ENCODE measurements at places on chromosomes 16 and 17.
A peak's percentile ranks its signal among the peaks of the same experiment; 100 is the strongest.

DNA sequence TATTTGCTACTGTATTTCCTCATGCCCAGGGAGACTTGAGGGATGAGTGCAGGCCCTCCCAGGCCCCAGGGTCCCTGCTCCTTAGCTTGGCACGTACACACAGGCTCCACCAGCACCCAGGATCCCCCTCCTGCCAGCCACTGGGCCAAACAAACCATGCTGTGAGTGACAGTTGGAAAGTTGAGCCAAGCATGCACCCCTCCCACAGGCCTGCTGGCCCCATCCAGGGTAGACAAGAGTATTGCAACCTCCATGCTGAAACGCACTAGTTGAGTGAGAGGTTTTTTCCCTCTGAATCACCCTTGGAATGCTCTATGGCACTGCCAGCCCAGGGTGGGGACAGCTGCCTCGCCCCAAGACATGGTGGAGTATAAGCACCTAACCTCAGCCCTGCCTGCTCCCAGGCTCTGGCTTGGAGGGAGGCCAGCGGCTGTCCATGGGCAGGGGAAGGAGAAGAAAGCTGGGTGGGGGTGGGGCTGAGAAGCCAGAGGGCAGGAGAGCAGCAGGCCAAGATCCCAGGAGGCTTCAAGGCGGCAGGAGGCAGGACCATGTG lies 49.6 kb downstream of the PITPNM3 start:
- DNase-seq = peak; percentile 55

DNA sequence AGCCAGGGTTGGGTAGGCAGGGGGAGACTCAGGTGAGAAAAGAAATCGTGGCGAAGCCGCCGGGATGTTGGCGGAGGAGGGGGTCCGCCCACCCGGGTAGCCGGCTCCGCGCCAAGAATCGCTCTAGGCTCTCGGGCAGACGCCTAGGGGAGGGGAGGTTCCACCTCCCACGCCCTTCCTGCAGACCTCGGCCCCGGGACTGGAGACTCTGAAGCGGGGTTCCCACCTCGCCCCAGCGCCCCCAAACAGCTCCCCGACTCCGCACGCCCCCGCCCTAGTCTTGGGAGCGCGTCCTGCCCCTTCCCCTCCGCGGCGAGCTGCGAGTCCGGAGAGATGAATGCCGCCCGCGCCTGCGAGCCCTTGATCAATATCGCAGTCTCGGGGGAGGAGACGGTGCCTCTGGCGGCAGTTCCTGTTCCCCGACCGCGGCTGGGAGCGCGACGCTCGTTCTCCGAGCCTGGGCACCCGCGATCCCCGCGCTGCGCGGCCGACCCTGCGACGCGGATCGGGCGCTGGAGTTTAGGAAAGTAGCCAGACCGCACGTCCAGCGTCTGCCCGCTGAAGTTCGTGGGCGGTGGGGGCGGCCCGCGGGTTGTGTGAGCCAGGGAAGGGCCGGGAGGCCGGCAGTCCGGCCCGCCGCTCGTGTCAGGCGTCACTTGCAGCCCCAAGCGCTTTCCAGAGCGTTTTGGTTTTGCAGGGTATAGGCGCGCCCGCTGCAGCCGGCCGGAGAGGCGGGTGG lies 790 bp downstream of the CRHR1 start:
- peak; percentile 83 for DNase-seq

DNA sequence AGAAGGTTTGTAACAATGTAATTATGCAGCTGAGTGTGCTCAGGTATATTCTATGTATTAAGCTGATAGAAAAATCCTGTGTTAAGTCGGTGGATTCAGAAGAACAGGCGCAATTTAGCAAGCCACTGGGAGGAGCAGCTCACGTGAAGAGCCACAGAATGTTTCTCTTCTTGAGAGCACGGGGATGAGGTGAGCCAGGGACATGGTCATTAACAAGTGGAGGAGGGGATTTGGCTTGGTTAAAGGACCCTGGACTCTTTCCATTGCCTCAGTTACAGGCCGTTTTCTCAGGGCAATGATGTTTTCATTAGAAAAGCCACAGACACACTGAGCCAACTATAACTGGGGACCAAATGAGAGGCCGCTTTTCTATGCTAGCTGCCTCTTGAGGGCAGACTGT lies 178.7 kb downstream of the SNX29 start:
- DNase-seq = no peak

- DNase-seq = no peak
Measured at GRCh38 chr17:33892717-33893591, 362.1 kb upstream of the CCL2 start.

DNA sequence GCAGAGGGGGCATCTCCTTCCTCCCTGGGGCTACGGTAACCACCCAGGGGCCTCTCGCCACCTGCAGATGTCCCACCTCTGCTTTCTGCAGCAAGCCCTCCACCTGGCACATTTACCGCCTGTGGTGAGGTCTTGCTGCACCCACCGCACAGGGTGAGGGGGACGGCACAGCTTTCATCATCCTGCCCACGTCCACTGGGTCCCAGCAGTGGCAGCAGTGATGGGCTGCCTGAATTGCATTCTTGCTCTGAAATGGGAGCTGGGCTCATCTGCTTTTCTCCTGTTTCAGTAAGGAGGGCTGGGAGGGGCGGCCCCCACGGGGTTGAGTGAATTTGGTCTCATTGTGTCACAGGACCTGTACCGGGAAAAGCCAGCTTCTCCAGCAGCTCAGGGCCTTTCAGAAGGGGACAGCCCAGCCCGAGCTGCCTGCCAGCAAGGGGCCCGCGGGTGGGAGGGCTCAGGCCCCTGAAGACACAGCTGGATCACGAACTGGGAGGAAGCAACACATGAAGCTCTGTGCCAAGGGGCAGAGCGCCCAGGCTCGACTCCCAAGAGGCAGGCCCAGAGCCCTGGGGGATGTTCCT lies 12.7 kb downstream of the DNAAF8 start:
- no peak for DNase-seq

DNA sequence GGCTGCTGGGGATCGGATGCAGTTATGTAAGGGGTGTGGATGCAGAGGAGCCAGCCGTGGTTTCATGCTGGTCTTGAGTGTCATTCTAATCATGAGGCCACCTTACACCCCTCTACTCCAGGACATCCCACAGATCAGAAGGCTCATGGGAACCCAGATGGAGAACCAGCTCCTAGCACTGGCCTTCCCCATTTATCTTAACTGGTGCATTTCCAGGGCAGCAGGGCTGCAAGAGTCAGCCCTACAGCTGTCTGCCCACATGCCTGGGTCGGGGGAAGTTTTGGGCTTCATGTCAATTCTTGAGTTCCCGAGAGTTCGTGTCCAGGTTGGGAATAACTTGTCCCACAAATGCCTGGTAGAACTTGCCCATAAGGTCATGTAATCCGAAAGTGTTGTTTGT lies 29.1 kb downstream of the RPTOR start:
- DNase-seq = no peak

- no peak for DNase-seq
Measured at GRCh38 chr17:76671912-76672262, 28.3 kb upstream of the ST6GALNAC1 start.

DNA sequence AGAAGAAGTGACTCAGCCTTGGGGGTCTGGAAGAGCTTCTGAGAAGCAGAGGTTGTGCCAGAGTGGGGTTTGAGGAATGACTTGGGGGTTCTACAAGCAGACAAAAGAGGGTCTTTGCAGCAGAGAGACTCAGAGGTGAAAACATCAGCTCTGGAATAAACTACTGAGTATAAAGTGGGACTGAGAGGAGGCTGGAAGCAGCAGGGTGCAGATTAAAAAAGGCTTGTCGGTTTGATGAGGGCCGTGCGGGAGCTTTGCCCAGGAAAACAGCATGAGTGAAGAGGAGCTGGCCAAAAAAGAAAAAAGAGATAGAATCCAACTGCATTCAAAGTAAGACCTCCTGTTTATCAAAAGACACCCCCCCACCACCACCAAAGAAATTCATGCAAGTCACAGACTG lies 13.1 kb upstream of the ACE start:
- no peak for DNase-seq

DNA sequence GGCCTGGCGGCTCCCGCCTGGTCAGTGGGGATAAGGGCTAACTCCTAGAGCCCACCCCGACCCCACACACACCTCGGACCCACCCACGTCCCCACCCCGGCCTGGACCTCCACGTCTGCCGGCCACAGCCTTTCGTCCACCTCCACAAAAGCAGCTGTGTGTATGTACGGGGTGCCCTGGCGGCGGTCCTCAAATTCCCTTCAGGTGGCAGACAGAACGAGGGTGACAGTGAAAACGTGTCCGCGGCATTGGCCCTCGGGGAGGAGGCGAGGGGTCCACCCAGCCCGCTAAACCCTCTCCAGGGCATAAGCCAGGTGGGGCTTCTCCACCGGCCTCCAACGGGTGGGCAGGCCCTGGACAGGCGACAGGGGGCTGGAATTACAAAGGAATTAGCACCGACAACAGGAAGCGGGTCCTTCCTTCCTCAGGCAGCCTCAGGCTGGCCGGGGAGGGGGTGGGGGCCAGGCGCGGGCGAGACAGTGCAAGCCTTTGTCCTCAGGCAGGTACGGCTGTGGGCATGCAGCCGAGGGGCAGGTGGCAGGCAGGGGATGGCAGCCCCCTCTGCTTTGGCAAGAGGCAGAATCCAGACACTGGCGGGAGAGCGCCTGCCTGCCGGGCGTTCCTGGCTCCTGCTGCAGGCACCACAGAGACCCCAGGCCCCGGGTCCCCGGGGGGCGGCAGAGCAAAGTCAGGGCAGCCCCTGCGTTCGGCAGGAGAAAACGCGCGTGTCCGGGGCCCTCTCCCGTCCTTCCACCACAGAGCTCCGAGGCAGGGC lies 12.3 kb upstream of the PITPNA start:
- DNase-seq = no peak

DNA sequence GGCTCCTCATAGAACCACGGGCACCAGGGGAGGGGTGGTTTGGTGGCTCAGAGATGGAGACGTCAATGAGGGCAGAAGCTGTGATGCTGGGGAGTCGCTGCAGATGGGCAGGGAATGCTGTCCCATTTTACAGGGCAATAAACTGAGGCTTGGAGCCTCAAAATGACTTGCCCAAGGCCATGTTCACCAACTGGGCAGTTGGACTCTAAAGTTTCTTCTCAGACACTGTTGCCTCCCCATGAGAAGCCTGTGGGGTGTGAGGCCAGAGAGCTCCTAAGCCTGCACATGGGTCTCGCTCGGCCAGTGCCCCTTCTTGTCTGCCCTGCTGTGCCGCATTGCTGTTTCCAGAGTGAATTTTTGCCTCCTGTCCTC lies 38.6 kb downstream of the CPNE2 start:
- DNase-seq = no peak

GRCh38 chr16:50464325-50465290 lies 83.6 kb upstream of the NKD1 start:
- peak; percentile 67 for DNase-seq

- no peak for DNase-seq
Measured at GRCh38 chr17:72125226-72125651, 4.4 kb downstream of the SOX9 start.

DNA sequence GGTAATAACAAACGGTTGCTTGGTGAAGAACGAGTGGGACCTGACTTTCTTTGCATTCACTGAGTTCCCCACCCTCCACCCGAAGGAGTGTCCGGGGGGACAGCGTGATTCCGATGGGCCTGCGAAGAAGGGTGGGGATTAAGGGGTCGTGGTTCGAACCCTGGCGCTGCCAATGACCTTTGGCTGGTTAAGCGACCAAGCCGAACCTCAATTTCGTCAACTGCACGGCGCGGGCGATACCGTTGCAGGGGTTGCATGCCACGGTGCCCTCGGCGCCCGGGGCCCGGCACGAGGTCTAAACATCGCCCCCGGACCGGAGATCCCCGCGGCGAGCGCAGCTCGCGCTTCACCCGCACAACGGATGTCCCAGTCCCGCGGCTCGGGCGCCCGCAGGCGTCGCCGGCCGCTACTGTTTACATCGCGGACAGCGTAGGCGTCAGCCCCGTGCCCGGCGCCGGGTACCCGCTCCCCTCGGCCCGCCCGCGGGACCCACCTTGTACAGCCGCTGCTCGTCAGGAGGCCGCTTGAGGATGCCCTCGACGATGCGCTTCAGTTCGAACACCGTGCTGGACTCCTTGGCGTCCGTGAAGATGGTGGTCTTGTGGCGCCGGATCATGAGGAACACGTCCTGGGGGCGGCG lies 460 bp downstream of the ELOB start:
- no peak for DNase-seq

GRCh38 chr17:78104540-78104941 lies 24.0 kb downstream of the TMC6 start:
- DNase-seq = peak; percentile 76

DNA sequence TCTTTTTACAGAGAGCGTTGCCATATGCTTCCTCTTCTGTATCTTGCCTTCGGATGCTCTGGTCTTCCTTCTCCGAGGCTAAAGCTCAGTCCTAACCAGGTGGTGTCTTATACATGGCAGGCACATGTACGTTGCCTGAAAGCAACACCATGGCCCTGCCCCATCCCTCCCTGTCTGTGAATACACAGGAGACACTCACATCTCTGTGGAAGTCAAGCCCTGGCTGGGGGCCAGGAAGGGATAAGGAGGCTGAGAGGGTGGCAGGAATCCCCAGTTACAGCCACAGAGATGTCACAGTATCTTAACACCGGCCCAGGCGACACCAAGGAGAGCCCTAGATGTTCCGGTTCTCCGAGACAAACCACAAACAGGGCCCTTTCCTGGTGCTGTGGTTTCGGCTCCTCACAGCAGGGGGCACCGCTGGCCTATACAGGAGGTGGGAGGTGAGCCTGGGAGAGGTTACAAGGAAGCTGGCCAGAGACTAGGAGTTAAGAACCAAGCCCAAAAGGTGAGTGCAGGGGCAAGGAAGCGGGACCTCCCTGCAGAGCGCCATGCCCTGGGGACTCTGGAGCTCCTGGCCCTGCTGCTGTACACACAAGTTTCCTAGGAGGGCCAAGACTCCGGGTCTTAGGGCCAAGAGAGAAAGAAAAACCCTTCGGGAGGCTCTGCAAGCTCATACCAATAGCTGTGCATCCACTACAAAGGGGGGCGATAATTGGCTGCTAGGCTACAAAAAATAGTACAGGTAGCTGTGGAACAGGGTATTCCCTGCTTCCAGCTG lies 41.7 kb downstream of the SRL start:
- peak; percentile 88 for DNase-seq

DNA sequence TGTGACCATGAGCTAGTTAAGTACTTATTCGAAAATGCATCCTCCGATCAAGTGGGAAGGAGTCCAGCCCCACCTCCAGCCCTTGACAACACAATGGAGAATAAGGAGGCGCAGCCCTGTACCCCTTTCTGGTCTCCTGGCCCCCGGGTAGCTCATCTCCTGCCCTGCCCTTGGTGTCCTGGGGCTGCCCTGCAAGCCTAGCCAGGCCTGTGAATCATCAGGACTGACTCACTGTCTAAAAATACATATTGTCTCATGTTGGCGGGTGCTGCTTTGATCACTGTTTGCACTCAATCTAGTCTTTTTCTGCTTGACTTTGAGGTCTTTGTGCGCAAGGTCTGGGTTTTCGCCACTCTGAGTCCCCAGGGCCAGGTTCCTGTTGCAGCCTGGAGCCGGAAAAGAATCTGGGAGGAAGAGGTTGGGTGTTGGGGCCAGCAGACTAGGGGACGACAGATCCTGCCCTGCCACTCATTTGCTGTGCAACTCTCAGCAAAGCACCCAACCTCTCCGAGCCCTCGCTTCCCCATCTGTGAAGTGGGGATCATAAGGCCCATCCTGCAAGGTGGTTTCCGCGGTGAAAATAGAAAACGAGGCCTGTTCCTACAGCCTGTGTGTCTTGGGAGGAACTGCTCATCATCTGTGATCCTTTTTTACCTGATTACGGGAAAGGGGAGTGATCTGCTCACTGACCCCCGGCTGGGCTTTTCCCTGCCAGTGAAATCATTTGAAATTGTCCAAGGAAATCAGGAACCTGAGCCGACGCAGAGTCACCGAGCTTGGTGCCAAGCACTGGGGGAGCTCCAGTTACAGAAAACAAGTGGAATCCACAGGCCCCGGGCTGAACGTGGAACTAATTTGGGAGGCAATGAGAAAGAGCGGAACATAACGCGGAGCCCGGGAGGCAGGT lies 230.4 kb downstream of the PARN start:
- peak; percentile 90 for DNase-seq
